Urothelium cell line (cell line): ENCODE measurements at places on chromosomes 4 and X.

DNA sequence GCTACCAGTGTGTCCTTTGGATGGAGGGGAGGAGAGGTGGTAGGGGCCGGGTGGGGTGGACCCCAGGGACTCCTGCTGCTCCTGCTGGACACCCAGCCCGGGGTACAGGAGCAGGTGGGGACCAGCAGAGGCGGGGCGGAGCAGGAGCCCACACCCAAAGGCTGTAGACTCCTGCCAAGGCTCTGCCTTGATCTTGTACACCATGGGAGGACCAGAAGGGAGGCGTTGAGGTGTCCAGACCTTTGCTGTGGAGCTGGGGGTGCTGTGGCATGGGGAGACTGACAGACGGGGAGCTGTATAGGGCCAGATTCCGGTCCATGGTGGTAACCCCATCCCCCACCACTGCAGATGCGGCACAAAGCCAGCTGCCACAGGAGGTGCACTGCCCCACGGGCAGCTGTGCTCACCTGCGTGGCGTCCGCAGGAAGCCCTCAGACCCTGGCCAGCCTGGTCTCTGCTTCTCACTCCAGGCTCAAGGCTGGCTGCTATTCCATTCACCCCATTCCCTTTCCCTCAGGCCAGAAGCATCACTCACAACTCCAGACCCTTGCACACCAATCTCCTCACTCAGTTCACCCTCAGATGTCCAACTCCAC, 5.0 kb upstream of the SLC26A1 start:
- DNase-seq = no peak

- peak; percentile 1 for DNase-seq
Observed at GRCh38 chrX:138287205-138287877, 424.2 kb downstream of the FGF13 start.

DNA sequence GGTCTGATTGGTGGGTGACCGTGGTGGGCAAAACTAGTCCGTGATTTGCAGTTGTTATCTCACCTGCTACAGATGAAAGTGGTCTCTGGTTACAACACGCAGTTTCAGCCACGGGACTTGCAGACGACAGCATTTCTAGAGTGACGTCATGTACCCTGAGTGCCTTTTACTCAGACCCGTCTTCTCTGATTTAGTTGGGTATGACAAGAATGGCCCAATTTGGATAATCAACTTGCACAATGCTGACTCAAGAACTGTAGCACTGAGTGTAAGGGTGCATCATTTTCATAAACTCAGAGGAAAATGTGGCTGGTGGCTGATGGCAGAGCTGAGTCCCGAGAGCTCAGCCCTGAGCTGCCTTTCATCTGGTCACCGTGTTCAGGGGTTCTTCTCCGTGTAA, 281.4 kb upstream of the FRG1 start:
- DNase-seq = no peak

DNA sequence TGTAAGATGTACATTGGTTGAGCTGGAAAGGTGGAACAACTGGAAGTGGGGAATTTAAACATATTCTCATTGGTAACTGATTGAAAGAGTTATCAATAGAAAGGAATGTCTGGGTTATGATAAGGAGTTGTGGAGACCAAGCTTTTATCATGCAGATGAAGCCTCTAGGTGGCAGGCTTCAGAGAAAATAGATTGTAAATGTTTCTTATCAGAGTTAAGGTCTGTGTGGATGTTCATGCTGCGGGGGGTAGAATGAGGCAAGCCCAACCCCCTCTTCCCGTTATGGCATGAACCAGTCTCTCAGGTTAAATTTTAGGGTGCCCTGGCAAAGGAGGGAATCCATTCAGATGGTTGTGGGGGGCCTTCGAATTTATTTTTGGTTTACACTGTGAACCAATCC, 16.0 kb downstream of the ARSD start:
- DNase-seq = no peak

DNA sequence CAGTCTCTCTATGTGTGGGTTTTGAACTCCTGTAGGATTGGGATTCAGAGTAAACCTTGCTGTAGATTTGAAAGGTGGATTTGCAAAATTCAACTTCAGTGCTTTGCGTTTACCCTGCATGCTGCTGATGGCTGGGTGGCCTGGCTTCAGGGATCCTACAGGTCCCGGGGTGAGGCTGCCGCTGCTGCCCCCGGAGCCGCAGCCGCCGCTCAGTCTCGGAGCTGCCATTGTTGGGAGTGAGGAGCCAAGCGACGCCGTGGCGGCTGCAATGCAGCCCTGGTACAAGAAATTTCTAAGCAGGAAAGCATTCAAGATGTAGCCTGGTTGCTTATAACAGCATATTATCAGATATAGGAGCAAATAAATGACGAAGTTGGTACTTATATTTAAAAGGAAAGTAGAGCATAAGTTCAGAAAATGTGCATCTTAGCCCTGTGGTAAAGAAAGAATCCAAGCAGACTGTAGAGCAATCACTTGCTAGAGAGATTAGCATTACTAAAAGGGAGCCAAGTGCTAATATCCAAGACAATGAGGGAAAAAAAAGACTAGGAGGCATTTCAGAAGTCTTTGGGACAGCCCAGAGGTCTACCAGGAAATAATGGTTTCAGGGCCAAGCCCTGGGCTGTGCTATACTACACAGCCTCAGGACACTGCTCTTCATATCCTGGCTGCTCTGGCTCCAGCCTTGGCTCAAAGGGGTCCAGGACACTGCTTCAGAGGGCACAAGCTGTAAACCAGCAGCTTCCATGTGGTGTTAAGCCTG, 36.9 kb upstream of the CHIC1 start:
- DNase-seq = no peak

DNA sequence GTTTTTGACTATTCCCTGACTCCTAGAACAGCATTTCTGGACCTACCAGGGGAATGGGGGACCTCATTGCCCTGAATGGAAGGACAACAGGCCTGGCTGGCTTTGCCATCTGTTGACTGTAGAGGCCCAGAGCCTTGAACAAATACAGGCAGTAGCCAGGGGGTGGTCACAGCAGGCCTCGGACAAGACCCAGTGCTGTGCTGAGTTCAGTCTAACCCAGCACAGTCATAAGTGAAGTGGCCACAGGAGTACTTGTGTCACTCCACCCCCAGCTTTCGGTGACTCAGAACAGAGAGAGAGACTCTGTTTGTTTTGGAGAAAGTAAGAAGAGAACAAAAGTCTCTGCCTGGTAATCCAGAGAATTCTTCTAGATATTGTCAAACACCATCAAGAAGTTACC, 310.0 kb downstream of the PRR32 start:
- no peak for DNase-seq

- DNase-seq = no peak
Observed at GRCh38 chr4:166658585-166658984, 575.7 kb downstream of the SPOCK3 start.

GRCh38 chr4:40562208-40562607, 67.5 kb downstream of the RBM47 start:
- no peak for DNase-seq

DNA sequence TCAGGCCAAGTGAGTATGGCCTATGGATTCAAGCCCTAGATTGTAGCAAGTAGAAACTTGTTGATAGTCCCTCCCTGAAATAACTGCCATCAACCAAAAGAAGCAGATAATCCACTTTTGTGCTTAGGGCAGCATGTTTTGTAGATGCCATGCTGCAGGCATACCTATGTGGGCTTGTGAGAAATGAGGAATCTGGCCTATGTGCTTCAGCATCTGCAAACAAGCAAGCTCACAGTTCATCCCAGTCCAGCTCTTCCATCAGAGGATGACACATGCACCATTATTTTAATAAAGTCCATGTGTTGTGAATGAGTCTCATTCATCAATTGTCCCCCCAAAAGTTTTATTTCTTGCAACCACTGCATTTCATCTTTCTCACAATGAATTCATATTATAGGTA, 421.9 kb upstream of the DIPK2B start:
- DNase-seq = no peak

GRCh38 chr4:57071326-57071725, 38.9 kb downstream of the IGFBP7 start:
- no peak for DNase-seq

DNA sequence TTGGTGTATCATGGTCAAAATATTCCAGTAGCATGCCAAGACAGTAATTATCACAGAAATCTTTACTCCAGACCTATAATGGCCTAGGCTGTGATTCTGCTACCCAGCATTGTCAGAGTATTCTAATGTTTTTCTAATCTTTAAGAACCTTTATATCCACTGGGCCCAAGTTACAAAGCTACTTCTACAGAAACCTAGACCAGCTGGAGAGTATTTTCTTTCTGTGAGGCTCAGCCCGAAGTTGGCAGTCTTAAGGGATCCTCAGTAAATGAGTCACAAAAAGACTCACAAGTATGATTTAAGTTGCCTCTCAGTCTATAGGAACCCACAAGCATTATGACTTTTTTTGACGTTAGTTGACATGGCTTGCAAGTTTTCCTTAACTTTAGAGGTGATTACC, 638.5 kb upstream of the FAM241A start:
- no peak for DNase-seq

GRCh38 chr4:173626277-173626676, 96.2 kb upstream of the HAND2 start:
- no peak for DNase-seq

- DNase-seq = peak; percentile 65
Observed at GRCh38 chr4:152983221-152983620, 47.1 kb downstream of the FHDC1 start.

GRCh38 chr4:18012807-18013462, 8.6 kb downstream of the LCORL start:
- DNase-seq = no peak

- peak; percentile 16 for DNase-seq
Observed at GRCh38 chrX:134572816-134573682, 85.2 kb downstream of the PLAC1 start.

DNA sequence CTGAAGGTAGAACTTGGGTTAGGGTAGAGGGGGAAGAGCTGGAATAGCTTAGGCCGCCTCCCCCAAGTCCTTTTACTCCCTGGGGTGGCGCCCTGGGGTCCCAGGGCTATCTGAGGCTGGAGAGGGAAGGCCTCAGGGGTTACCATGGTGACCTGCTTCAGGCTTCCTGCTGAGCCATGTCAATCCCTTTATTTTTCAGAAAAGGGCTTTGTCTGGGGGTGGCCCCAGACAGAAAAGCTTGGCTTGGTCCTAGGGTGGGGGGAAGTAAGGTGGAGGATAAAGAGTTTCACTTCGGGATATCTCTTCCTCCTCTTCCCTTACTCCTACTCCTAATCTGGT, 6.3 kb downstream of the EFNB1 start:
- no peak for DNase-seq

GRCh38 chrX:50180073-50180940, 20.5 kb downstream of the AKAP4 start:
- no peak for DNase-seq

DNA sequence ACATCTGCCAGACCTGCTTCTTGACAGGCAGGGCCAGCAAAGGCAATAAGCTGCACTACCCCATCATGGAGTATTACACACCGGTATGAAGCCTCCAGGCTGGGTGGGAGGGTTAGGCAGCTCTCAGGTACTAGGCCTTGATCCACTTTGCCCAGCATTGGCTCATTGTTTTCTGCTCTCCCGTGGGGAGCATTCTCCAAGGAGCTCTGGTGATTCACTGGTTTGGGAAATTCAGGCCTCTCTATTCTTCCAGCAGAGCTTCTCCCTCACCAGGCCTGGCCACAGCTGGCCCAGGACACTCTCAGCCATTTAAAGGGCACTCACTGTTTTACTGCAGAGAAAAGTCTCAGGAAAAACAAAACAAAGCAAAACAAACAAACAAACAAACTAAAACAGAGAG, 33.0 kb downstream of the DRP2 start:
- no peak for DNase-seq

GRCh38 chr4:17038510-17039176, 140.2 kb upstream of the LDB2 start:
- DNase-seq = no peak

- DNase-seq = no peak
Observed at GRCh38 chrX:75786290-75786689, 1.2 kb upstream of the MAGEE2 start.

DNA sequence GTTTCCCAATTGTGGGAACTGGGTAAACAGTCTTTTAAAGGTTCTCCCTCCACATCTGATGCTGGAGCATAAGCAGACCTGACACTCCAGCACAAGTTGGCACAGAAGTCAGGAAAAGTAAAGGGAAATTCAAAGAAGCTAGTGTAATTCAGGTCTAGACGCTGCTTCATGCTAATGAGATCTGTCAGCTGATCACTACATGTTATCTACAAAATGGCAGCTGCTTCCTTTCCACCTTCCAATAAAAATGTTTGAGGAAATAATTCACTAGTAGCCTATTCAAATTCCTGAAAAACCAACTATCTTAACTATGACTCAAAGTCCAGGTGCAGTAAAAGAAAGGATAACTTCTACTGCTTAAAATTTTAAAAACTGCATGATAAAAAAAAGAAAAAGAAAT, 29.3 kb downstream of the DCAF8L2 start:
- DNase-seq = no peak

DNA sequence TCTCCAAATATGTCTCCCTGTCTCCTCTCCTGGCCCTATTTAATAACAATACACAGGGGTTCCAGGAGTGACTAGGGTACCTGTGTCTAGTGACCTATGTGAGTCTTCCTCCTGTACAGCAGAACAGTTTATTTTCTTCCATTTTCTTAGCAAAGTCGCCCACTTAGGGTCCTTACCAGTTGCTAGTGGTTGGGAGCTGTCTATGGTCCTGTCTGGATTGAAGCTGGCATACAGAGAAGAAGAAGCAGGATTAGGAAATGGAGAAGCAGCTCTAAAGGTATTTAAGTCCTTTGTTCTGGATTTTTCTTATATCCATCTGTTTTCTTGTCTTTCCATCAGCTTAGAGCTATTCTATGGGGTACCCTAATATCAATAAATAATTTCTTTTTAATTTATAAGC, 587.1 kb upstream of the CPEB2 start:
- DNase-seq = peak; percentile 8

DNA sequence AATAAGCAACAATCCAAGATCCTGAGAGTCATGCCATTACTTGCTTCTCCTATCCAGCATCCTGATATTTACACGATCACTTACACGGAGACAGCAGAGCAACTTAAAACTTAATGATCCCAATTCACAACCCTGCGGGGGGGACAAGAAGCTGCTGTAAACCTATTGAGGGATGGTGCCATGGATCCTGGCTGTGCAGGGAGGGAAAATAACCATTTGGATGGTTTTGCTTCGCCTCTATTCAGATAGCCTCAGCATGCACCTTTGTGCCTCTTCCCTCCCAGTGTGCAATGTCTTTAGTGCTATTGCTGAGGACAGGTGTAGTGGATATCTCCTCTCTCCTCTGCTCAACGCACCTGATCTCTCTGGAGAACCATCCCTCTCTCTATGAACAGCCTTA, 89.7 kb upstream of the PPARGC1A start:
- no peak for DNase-seq

- no peak for DNase-seq
Observed at GRCh38 chr4:126705266-126705665, 927.5 kb upstream of the INTU start.

DNA sequence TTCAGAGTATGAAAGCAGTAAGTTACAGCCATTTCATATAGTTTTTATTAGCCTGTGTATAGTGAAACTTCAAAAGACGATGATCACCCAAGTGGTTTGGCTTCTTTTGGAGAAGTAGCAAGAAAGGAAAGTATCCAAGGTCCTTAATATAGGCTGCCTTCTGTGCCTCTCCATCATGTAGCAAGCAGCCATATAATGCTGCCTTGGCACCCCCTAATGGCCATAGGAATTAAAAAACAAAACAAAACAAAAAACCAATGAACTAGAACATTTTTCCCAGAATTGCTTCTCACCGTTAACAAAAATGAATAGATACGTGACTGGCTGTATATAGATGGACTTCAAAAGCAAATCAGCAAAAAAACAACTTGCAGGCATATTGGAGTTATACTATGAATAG, 18.9 kb downstream of the LAMP2 start:
- DNase-seq = no peak
